Stimulated activated CD4-positive, alpha-beta T cell treated with anti-CD3 and anti-CD28 coated beads, Interleukin-1b, Interleukin-23, amount 100 ng/mL, for 1 hour (primary cell): ENCODE measurements at places on chromosomes 13 and 19.

DNA sequence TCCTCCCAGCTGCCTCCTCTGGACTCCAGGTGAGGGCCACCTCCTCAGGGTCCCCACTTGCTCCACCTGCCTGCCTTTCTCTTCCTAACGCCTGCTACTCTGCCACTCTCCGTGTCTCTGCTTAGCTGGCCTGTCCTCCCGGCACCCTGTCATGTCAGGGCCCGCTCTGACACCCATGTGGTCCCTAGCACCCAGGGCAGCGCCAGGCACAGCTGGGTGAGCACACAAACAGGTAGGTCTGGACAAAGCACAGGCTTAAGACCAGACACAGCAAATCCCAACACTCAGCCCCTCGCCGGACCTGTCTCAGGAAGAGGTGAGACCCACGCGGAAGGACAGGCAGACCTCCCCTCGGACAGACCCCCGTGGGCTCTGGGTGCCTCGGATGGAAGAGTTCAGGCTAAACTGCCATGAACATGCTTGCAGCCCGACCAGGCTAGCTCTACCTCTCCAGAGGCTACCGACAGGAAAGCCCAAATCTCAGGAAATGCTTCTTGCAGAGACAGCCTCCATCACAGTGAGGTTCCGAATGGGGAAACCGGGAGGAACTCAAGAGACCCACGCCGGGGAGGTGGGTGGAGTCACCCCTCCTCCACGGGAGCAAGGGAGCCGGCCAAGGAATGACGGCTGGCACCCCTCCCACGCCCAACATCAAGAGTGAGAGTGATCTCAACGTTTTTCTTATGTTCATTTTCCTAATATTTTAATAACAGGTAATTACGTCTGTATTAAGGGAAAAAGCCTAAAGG is 12.5 kb downstream of the ZNF787 start:
- no peak for DNase-seq

DNA sequence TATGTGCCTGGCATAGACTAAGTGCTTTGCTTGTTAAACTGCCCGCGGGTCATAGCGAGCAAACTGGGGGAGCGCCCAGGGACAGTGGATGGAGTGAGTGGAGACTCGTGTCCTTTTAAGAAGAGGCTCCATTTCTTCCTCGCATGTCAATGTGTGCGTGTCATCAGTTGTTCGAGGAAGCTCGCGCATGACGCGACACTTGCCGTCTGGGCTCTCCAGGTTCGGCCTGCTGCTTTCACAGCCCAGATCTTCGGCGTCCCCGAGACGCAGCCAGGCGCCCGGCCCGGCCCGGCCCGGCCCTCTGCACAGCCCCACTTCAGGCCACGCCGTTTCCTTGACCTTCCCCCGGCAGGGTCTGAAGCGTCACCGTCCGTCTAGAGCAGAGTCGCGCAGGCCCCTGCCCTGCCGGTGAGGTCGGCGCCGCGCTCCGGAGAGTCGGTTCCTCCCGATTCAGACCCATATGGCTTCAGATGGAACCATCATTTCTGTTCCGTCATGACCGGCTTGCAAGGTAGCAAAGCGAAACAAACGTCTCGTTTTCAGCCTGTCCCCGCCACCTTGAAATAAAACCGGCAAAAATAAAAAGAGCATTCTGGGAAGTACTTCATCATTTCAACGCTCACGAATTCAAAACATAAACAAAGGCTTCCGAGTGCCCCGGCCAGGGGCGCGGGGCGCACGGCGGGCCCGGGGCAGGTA is 599 bp upstream of the ARHGEF7 start:
- DNase-seq: no peak

DNA sequence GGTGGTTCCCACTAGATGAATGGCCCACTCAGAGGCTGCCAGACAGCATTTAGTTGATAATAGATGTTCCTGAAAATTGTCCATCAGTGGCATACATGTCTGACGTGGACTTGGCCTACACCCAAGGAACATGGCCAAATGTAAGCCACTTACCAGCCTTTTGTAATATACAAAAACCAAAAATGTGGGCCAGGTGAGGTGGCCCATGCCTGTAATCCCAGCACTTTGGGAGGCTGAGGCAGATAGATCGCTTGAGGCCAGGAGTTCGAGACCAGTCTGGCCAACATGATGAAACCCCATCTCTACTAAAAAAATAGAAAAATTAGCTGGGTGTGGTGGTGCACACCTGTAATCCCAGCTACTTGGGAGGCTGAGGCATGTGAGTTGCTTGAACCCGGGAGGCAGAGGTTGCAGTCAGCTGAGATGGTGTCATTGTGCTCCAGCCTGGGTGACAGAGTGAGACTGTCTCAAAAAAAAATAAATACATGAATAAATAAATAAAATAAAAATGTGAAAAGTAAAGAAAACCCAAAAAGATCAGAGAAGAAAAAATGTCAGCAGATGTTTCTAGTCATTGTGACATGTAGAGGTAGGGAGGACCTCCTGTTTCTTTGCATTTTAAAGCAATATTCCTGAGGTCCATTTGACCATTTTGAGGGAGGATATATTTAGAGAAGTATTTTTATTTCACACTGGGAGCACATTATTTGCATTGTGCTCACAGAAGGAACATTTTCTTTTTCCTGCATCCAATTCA is 7.1 kb upstream of the WTIP start:
- no peak for DNase-seq

- peak; percentile 12 for DNase-seq
Measured at GRCh38 chr19:11092181-11092538, 2.9 kb downstream of the LDLR start.

DNA sequence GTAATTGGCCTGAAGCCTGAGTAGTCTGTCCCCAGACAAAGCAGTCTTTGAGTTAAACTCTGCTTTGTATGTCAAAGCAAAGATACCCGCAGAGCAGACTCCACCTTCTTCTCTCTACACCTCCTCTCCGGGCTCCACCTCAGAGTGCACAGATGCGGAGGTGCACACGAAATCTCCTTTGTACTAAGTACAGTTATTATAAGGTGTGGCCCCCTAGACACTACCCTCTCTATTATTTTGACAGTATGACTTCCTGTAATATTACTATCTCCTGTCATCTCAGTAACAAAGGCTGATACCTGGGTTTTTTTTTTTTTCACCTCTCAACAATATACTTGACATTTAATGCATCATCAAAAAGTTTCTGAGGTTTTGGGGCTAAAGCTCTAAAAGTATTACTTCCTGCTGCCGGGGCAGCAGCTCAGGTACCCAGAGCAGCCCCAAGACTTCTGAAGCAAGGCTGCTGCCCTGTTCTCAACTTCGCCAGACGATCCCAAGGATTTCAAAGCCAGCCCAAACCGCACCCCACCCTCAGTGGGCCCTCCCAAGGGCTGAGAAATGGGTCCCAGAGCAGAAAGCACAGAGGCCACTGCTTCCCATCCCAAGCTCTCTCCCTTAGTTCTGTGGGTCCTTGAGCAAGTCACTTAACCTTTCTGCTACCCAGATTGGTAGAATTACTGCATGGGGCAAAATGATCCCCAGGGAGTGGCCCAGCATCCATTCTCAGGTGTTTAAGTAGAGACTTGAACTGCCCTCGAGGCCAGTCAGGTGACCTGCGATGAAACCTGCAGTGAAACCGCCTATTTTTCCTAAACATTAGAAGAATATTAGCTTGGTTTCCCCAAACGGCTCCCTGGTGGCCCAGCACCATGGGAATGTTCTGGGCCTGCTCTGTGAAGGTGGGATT is 180.6 kb downstream of the FOXO1 start:
- peak; percentile 54 for DNase-seq

- no peak for DNase-seq
Measured at GRCh38 chr13:40208517-40208916, 457.9 kb downstream of the FOXO1 start.

DNA sequence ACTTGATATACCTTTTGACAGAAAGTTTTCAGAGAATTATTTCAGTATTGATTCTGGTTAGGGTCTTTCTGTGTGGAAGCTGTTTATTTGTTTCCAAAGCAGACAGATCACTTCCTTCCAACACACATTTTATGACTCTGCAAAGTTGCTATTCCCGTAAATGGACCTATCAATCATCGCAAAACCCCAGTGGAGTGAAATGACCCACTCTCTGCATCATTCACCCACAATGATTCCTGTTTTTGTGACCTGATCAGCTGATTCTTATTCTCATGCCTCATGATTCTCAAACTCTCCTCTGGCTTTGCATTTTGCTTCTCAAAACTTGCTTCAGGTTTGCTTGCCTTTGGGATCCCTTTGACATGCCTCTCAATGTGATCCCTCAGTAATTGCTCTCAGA is 453.7 kb downstream of the PCDH17 start:
- DNase-seq: no peak

- no peak for DNase-seq
Measured at GRCh38 chr13:37715606-37716015, 117.0 kb upstream of the POSTN start.

DNA sequence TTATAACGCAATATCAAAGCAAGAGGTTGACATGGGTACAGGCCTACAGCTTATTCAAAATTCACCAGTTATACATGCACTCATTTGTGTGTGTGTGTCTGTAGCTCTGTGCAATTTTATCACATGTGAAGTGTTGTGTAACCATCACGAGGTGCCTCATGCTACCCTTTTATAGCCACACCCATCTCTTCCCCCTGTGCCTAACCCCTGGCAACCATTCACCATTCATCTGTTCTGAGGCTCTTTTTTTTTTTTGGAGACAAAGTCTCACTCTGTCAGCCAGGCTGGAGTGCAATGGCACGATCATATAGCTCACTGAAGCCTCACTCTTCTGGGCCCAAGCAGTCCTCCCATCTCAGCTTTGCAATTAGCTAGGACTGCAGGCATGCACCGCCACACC is 78.4 kb downstream of the DPF1 start:
- DNase-seq: no peak

DNA sequence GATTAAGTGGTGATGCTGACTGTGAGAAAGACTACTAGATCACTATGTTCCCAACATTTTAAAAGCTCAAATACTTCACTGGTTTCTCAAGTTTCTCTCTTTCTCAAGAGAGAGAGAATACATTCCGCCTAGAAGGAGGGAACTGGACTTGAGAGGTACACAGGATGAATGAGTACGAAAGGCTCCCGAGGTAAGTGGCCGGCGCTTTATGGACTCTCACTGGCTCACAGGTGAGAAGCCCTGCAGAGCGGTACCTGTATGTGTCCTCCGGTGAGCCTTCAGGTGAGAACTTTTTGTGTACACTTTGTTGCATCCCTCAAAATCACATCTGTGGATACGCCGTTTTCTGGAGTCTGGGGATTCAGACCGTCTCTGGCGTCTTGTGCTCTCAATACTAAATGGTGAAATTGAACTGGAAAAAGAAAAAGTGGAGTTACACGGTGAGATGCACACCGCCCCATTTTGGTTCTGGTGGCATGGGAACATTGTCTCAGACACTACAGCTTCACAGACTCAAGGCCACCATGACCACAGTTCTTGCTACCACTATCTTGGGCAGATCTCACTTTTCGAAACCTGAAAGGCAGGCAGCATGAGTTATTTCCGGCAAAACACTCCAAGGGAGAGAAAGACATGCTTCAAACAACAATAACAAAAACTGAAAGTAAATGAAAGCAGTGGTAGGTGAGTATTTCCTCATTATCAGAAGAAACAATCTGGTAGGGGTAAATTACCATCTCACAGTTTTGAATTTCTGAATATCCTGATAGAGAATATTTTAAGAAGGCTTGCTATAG is 418.9 kb downstream of the KLF12 start:
- DNase-seq: no peak

DNA sequence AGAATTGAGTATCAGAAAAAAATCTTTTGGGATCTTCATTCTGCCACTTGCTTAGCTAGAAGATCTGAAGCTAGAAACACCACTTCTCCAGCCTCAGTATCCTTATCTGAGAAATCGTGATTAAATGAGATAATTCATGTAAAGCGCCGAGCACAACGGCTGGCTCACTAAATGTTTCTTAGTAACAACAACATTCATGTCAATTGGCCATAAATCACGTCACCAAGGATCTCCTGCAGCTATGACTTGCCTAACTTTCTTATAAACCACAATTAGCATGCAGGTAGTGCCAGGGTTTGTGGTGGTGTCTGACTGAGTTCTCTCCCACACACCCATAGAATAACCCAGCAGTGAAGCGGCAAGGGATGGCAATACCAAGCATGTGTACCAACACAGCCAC is 501.3 kb downstream of the EFNB2 start:
- no peak for DNase-seq

DNA sequence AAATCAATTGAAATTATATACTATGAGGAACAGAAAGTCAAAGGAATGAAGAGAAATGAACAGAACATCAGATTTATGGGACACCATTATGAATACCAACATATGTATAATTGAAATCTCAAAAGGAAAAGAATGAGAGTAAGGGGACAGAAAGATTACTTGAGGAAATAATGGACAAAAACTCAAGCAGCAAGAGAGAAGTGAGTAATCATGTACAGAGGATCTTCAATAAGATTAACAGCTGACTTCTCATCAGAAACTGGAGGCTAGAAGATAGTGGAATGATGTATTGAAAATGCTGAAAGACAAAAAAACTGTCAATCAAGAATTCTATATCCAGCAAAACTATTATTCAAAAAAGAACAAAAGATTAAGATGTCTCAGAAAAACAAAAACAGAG is 10.4 kb downstream of the MTUS2 start:
- no peak for DNase-seq

DNA sequence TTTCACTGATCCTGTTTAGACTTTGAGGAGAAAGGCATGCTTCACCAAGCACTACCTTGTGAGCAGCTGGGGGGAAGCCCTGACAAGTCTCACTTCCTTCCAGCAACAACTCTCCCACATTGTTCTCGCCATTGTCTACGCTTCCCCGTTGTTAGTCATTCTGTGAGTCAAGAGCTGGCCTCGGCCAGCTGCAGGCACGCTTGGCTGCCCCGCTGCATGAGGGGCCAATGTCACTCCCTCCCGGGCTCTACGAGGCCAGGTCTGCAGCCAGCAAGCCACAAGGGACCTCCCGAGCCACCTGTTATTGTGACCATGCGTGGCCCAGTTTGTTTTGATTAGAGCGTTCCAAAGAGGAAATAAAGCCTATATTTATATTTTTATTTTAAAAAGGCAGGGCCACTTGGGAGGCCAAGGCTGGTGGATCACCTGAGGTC is 220.9 kb downstream of the FOXO1 start:
- DNase-seq: no peak

GRCh38 chr19:5369962-5370367 is 29.4 kb upstream of the PTPRS start:
- no peak for DNase-seq

GRCh38 chr13:98768522-98768921 is 16.1 kb upstream of the SLC15A1 start:
- no peak for DNase-seq

DNA sequence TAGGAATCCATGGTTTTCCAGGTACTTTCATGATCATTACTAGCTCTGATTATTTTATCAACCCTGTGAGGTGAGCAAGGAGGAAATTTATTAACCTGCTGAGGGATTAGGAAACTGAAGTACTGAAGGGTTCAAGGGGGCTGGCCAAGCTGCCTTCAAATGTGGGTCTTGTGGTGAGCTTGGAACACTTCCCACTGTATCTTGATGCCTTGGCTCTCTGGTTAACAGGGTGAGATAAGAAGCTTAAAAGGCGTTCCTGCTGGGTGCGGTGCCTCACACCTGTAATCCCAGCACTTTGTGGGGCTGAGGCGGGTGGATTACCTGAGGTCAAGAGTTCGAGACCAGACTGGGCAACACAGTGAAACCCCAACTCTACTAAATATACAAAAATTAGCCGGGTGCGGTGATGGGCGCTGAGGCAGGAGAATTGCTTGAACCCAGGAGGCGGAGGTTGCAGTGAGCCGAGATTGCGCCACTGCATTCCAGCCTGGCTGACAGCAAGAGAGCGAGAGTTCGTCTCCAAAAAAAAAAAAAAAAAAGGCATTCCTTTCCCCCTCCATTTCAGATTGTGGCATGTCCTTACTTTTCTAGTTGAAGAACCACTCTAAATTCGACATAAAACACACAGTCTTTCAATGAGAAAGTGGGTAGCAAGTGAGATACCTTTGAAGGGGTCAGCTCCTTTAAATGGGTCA is 70.2 kb downstream of the KLF2 start:
- no peak for DNase-seq
